ENCODE measurements at places on chromosomes 6 and 20.

- no peak for DNase-seq
Measured at GRCh38 chr6:47681201-47681990, 17.0 kb upstream of the ADGRF4 start.

DNA sequence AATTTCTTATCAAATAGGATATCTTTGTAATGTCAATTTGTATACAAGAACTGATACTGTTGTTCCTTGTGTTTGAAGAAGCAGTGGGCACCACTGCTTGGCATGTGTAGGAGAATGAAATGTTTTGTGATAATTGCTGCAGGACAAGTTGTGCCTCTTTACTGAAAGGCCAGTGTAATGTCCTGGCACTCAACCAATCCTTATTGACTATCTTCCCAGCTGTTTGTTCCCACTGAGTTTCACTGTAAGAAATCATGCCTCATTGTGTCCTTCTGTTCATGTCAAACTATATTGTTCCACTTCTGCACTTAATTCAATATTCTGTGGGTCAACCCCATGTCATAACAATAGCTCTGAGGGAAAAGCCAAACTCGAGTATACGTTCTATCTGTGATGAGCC lies 136.1 kb upstream of the FAM83B start:
- no peak for DNase-seq

GRCh38 chr6:113433335-113433991 lies 423.7 kb upstream of the MARCKS start:
- DNase-seq: no peak

DNA sequence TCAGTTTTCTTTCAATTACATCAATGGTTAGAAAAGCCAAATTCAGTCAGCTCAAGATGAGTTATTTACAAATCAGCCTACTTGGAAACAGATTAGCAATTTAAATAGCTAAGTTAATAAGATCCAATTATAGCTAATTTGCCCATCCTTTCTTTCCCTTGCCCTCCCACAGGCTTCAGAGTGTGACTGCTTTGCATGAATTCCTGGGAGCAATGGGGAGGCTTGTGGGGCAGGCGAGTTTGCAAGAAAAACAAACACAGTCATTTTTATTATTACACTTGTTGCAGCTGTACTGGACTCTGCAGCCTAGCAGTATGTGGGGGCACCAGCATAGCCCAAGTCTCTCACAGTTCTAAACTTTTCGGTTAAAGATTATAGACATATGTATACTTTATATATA lies 219.0 kb downstream of the NKAIN2 start:
- DNase-seq: no peak

DNA sequence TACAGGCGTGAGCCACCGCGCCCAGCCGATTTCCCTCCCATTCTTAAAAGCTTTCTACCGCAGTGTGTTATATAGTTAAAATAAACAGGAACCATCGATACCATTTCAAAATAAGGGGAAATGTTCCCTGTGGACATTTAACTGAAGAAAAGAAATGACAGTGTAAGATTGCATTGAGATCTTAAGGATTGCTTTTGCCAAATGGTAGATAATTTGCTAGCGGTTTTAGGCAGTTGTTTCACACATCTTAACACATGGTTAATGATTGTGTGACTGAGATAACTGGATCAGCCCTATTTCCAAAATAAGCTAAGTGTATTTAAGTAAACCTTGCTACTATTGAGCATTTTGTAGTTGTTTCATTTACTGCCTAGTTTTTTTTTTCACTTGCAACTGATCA lies 15.6 kb downstream of the STX16 start:
- DNase-seq: no peak

DNA sequence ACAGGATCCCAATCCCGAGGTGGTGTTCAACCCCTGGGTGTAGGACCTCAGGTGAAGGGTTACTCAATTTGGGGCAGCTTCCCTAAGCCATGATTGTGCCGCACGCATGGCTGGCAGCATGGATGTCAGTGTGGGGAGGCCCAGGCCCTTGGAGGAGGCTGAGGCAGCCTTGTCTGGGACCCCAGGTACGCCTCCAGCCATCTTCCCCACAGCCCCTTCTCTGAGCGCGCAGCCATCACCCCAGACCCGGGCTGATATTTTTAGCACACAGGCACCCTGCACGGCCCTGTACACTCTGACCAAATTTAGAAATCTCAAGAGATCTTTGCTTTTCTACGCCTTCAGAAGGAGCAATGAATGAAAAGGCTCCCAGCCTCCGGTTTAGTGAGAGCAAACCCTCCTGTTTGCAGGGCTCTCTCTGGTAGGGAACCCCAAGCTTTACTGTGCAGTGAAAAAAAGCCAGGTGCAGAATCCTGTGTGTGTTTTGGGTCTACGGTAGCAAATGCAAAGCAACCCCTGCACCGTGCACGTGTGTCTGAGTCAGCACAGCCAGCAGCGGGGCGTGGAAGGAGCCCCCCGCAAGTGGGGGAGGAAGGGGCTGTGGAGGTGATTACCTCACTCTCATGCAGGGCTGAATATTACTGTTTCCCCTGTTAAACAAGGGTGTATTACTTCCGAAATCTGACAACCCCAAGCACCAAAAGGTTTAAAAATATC lies 44.3 kb downstream of the CTCFL start:
- peak; percentile 38 for DNase-seq

GRCh38 chr20:36773107-36773596 lies 411 bp downstream of the DSN1 start:
- DNase-seq: no peak

DNA sequence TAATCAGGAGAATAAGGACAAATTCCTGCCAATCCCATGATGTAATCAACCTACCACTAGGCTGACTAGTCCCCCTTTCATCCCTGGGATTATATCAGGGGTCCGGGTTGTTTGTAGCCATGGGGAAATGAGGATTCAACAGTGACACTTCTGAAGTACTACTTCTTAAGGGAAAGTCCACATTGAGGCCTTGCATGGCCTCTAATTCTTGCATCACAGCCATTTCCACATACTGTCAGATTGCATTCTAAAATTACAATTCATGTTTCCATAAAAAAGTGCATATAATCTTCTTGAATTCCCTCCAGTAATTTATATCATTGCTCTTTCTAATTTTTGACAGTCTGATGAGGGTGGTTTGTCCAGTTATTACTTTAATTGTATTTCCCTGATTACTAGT lies 184.2 kb downstream of the PHF3 start:
- no peak for DNase-seq

DNA sequence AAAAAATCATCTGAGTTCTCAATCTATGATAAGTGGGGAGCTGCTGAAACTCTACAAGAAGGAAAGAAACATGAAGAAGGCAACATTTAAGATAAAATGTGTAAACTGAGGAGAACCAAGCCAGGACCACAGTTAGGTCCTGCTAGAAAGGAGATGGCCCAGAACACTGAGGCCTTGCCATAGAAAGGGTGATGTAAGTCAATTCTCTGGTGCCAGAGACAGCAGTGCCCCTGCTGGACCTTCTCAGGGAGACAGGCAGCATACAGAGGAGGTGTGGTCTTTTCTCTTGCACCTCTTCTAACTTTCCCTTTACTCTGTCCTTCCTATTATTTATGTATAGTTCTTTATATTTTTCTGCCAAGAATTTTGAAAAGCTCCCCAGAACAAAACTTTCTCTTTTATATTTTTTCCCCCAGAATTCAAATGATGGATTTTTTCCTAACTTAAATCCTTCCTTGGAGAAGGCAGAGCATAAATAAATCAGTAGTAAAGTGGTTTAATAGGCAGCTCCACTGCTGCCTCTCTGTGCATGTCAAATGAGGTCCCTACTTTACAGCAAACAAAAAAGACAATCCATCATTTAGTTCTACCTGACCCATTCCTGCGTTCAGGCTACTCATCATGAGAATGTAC lies 9.0 kb downstream of the UQCC2 start:
- no peak for DNase-seq

DNA sequence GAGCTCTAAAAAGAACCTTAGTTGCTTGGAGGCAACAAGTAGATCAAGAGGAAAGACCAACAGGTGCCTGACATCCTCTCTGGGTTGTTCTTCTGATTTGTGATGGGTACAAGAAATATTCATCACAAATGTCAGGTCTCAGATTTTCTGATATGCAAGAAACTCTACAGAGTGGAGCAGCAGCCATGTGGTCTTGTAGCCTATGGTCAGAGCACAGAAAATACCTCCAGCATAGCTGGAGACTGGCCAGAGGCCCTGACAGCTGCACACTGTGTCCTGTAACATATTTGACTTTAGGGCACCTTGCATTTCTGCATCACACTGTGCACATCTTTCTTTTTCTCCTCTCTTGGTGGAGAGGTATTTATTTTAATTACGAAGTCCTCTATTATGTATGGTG lies 116.3 kb downstream of the GMPR start:
- no peak for DNase-seq

GRCh38 chr20:9025643-9026042 lies 43.2 kb upstream of the PLCB4 start:
- no peak for DNase-seq

GRCh38 chr6:37477656-37478435 lies 21.8 kb downstream of the CCDC167 start:
- no peak for DNase-seq

- DNase-seq: no peak
Measured at GRCh38 chr6:30619561-30619960, 1.9 kb downstream of the MRPS18B start.

DNA sequence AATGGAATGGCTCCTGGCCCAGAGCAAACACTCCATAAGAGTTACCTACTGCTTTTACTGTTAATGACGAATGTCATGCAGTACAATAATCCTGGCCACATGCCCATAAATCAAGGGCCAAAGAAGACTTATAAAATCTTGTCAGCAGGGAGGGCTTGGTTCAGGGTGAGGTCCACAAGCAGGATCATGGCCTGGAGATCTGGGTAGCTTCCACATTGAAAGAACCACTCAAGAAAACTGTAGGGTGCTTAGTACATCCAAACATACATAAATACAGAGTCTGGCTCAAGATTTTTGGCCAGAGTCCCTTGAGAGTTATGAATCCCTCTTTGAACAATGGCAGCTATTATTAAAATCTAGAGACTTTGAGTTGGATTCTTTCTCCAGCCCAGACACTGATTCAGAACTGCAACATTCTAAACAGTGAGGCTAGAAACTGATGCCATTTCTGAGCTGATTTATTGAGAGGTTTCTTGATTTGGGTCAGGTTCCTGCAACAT lies 188.7 kb downstream of the CDC5L start:
- DNase-seq: no peak

DNA sequence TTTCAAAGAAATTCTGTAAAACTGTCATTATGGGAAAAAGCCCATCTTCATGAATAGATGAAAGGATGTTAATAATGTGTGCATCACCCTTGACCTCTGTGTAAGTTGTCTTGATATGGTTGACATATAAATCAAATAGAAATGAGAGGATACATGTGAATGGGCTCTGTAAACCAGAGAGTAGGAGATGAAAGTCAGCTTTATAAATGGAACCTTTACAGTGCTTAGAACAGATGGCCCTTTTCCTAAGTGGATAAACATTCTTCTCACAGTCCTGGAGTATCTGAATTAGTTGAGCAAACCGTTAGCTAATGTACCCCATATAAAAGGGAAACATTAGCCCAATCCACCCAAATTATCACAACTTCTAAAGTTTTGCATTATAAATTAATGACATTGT lies 57.5 kb downstream of the MYLK4 start:
- no peak for DNase-seq

GRCh38 chr6:96862560-96862959 lies 25.3 kb upstream of the GPR63 start:
- DNase-seq: no peak

GRCh38 chr6:170554796-170555137 lies 598 bp downstream of the TBP start:
- DNase-seq: peak; percentile 2

DNA sequence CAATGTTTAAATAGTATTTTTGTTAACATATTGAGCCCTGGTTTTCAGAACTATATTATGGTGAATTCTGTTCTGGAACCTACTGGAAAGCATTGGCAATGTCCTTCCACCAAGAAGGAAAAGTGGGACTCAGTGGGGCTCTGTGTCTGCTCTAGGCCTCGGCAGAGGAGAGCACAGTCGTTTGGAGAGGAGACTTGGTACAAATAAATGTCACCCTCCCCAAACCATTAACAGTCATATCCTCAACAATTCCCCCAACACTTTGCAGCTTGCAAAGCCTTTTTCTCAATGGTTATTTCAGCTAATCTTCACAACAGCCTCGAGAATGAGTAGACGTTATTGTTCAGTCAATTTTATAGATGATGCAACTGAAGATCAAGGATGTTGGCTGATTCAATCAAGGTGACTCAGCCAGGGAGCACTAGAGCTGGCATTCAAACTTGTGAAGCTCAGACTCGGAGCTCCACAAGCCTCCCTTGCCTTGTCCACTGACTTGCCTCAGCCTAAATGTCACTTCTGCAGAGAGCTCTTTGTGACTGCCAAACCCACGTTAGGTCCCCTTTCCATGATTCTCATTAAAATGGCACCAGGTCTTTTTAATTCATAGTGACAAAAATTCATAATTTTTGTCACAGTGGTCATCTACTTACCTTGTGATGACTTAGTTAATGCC lies 60.6 kb downstream of the TOX2 start:
- no peak for DNase-seq

DNA sequence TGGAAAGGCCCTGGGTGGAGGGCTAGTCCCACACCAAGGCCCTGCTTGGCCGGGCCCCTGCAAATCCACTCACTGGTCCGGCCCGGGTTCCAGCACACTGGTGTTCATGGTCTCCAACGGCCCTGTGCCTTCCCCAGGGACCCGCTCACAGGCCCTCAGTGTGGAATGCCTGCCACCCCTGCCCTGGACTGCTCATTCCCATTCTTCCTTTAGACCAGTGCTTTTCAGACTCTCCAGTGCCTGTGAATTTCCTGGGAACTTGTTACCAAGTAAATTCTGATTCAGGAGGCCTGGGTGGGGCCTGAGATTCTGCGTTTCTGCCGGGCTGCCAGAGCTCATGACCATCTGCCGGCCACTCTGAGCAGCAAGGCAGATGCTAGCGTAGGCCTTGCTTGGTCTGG lies 5.7 kb upstream of the PXDC1 start:
- DNase-seq: no peak

DNA sequence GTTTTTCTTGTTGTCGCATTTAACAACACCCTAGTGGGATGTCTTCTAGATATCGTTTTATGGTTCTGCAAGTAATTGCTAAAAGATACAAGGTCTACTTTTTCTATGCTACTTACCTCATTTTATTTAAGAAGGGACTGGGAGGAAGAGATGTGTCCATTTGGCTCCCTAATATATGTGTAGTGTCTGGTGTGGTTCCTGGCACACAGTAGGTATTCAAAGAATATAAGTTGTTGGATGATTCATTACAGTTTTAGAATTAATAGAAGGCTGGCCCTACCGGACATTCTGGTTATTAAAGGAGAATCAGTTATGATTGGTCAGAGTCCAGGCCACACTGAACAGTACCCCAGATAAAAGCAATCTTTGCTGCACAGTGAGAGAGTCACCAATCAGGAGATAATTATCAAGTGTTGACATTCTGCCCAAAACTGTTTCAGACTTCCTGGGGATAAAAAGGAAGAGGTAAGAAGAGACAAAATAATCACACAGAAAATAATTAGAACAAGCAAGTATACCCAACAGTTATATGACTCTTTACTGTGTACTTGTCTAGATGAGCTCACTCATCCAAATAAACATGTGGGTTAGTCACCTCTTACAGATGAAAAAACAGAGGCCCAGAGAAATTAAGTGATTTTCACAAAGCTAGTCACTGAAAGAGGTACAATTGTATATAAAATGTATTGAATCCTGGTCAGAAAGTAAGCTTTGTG lies 7.0 kb downstream of the TMEM244 start:
- no peak for DNase-seq
